ENCODE measurements at places on chromosomes 5 and 9.

- no peak for DNase-seq
Observed at GRCh38 chr5:109253262-109253661, 156.5 kb downstream of the PJA2 start.

DNA sequence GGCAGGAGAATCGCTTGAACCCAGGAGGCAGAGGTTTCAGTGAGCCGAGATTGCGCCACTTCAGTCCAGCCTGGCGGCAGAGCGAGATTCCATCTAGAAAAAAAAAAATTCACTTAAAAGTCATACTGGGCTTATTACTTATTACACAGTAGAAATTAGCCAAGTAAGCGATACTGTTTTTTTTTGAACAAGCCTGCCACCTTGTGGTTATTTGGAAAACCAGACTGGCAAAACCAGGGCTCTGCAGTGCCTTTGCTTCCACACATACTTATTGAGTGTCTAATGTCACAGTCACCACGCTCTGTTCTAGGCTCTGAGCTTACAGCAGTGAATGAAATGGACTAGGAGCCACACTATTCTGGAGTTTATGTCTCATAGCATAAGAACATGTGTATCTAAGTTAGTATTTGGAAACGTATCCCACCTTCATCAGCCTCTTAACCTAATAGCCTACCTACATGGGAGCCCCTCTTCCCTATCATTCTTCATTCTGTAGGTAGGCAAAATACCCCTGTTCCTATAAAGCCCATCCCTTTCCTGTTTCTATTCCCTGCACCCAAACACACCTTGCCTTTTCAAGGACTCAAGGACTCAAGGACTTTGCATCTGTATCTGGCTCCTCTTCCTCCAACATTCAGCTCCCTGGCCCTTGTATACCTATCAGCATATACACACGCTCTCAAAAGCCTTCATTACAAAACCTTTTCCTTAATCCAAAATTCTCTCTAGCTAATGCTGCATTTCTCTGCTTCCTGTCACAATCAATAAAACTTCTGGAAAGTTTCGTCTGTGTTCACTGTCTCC lies 13.9 kb upstream of the BASP1 start:
- peak; percentile 66 for DNase-seq

DNA sequence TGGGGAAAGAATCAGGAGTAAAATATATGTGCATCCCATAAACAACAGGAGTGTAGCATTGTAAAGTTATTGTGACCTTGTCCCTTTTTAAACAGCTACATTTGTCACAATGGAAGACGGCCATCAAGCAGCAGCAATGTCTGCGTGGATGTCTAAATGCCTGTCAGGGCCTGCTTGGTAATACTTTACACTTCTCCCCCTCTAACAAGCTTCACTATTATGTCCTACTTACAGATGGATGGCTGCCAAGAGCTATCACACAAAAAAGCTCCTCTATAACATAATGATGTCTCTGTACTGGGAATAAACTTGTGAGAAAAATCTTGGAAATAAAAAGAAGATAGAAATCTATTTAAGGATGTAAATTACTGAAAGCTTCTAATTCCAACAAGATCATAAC lies 213.0 kb downstream of the FBXL17 start:
- no peak for DNase-seq

- DNase-seq = peak; percentile 38
Observed at GRCh38 chr9:806285-807156, 35.0 kb upstream of the DMRT1 start.

DNA sequence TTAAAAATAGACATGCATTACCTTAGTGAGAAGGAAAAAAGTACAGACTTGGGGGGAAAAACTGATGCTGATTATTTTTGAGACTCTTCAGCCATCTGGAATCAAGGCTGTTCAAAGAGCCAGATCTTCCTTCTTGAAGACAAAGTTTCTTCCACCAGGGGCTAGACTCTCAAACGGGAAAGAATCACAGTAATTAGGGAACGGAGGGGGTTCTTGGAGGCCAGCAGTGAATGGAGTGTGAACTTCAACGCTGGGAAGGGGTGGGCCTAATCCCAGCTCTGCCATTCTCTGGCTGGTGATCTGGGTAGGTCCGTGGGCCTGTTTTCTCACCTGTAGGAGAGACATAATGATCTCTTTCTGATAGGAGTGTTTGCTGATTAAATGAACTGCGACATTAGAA lies 21.1 kb upstream of the LHX2 start:
- DNase-seq = no peak

DNA sequence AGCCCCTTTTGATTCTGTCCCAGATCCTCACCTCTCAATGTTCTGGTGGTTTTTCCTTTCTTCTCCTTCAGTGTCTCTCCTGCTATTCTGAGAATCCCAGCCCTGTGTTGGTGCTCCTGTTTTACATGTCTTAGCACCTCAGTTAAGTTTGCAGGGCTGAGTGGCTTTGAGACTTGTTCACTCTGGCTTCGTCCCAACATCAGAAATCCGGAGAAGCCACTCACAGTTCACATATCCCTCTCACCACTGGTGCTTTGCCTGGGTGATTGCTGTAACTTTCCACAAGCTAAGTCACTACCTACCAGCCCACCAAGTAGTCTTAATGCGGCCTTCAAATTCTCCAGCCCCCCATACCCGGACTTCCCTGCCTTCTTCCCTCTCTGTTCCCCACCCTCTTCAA lies 40.2 kb downstream of the CYFIP2 start:
- DNase-seq = no peak

GRCh38 chr9:132312873-132313272 lies 41.9 kb downstream of the SETX start:
- no peak for DNase-seq

DNA sequence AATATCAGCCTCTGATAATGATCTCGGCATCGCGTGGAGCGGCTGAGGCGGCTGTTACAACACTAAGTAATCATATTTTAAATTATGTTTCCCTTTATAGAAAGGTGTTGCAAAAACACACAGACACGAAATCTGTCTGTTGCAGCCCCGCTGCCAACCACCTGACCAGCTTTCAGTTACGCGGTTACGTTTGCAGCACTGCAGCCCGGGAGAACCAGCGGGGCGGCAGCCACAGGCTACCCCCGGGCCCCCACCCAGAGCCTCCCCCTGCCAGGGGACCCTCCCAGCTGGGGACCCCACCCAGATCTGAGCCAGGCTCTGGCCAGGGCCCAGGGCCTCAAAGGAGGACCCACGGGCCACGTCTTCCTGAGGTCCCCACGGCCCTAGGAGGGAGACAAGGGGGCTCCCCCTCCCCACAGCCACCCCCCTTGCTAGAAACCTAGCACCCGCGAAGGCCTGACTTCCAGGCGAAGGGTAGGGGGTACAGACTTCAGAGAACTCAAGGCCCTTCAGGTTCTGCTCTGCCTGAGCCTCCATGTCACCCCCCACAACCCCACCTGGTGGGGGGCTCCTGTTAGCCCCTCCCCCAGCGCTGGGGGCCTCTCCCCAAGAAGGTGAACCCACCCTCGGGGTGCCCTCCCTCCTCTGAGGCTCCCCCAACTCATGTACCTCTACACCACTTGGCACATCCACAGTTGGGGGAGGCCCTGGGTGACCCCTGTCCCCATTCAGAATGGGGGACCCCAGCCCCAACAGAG lies 6.0 kb downstream of the NACC2 start:
- DNase-seq = no peak

- no peak for DNase-seq
Observed at GRCh38 chr5:147509041-147509709, 693 bp downstream of the DPYSL3 start.

DNA sequence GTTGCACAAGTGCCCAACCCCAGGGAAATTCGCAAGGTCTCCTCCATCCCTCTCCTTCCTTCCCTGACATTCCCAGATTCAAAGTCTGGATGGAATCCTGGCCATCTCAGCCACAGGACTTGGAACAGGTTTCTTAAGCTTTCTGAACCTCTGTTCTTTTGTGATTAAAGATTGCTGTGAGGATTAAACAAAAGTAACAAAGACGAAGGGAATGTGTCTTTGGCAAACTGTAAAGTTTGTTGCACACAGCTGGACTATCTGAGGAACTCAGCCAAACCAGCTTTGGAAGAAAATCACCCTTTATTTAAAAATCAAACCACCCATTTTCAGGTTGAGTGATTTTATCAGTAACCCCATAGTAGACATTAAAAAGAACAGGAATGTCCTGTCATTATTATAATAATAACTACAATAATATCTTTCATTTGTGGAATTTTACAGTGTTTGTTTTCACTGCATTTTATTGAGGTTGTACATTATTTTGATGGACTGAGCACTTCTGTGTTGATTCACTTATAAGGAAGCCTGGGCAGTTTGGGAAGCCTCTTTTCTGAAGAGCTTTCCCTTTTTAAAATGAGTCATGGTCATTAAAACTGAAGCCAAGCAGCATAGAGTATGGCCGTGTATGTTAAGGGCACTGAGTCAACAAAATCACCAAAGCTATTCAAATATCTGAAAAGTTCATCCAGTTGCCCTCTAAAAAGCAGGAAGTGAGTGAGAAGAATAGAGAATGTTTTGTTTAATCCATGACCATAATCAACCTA lies 310.2 kb downstream of the AGTPBP1 start:
- peak; percentile 82 for DNase-seq

GRCh38 chr9:112166176-112167140 lies 8.6 kb downstream of the SUSD1 start:
- DNase-seq = peak; percentile 35
